Activated naive CD4-positive, alpha-beta T cell treated with Interleukin-2 at 50 U/mL for 16 hours (primary cell): ENCODE measurements at places on chromosomes 2 and 18.
A peak's percentile ranks its signal among the peaks of the same experiment; 100 is the strongest.

GRCh38 chr2:47230418-47230817 lies 75.3 kb upstream of the STPG4 start:
- no peak for DNase-seq

- peak; percentile 30 for DNase-seq
Measured at GRCh38 chr2:84969511-84970209, 1.3 kb upstream of the KCMF1 start.

DNA sequence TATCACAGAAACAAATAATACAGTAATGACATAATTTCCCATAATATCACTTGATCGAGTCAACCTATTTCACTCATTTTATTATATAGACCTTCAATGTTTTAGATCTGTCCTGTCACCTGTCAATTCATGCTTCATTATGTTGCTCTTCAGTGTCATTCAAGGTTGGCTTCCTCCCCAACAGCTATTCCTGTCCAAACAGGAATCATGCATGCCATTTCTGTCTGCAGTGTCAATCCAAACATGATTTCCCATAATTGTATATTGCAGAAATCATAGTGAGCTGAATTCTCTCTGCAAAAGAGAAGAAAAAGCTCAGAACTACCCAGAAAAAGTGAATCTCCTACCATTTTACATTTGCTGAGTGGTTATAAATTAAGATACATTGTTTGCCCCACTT lies 628.6 kb downstream of the NR4A2 start:
- no peak for DNase-seq

DNA sequence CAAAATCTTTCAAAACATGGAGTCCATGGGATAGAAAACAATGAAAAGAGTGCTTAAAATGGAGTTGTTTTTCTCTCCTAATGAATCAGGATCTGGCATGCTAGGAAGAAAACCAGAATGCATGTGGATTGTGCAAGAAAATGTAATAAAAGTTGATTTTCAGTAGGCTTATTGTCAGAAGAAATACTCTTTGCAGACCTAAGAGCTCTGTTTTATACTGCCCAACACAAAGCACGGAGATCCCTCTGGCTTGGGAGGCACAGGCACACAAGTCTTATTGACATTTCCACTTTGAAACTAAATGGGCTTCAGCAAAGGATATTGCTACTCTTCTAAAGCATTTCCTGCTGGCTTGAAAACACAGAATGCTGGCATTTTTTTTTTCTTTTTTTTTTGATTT lies 15.5 kb upstream of the DAPL1 start:
- no peak for DNase-seq

DNA sequence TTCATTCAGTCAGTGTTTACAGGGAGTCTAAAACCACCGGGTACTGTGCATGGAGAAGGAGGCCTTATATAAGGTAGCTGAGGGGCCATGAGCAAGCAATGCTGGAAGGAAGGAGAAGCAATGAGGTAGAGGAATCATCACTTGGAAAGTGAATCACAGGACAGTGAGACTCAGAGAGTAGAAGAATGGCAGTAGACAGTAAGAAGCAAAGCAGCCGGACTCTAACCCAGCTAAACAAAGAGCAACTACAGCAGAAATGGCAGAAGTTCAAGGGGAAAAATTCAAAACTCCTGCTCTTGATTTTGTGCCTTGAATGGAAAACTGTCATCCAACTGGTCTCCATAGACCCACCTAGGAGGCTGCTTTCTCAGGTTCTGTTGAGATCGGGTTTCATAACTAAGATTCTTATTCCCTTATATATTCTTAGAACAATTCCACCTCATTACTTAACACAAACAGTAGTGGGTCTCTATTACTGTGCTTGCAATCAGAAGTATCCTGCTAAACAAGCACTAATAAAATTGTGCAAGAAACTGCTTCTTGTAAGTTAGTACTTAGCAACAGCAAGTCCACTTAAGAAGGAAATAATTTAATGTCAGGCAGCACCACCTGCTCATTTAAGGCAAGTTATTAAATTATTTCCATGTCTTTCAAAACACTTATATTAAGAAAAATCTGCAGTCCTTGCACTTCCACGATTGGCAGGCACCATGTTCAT lies 68.0 kb downstream of the RBMS1 start:
- DNase-seq, result no peak

GRCh38 chr2:105812180-105813044 lies 67.7 kb downstream of the NCK2 start:
- no peak for DNase-seq

DNA sequence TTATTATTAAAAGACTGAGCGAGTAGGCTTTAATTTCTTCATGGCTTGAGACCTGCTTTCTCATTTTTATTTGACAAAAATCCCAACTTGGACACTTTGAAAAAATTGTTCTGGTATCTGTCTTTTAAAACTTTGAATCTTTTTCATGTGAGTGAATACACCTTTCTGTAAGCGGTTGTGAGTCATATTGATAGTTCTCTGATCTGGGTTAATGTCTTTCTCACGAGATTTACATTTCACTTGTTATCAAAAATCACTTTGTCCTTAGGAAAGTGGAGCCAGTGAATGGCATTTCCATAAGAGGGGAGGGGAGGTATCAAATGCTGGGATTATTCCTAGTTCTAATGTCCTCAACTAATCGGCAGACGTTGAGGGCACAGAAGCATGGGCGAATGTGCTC lies 36.3 kb downstream of the ATP9B start:
- no peak for DNase-seq
